ENCODE measurements at places on chromosomes 11 and 22. TPM values are rescaled to one million over a fixed set of nuclear protein-coding genes. Genes with fewer than 3 reads are reported as not detected.

Gene OTOG
- total RNA-seq = 0.06 TPM

Gene MLC1
- total RNA-seq = 0.28 TPM

Gene LARGE2
- total RNA-seq = 13.1 TPM

Gene OLFML1
- 7.6 TPM for total RNA-seq

Gene ZNF202
- 9.8 TPM for total RNA-seq

GRCh38 chr11:61429346-61429690 lies 457 bp downstream of the CPSF7 start:
- DNase-seq = peak; percentile 70
- peak overlapping the region; percentile 68 for H3K4me3 ChIP-seq
- H3K27me3 ChIP-seq = no peaks in the 10 kb centered on the region
- peaks cover 8% of the 10 kb centered on the region for H3K4me1 ChIP-seq

DNA sequence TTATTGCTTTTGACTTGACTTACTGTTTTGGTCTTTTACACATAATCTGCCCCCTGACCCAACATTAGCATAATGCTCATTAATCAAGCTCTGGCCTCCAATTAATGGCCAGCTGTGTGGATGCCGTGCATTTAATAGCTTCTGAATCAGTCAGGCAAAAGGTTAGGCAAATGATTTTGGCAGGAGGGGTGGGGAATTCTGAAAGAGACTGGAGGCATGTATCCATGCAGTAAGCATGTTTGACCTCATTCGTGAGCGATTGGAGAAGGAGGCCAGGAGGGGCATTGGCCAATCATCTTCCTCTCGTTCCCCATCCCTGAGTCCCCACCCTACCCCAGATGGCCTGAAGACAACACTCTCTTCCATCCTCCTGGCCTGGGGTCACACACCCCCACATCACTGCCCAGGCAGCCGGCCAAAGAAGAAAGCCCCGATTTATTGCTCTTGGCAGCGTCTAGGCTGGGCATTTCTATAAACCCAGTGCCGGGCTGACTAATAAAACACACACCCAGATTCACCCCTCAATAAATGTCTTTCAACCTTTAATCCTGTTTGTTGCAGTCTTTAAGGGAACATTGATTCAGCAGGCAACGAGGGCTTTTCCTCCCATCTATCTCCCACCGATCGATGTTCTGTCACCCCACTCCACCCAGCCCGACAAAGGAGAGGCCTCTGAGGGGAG lies 150.0 kb downstream of the OPCML start:
- no peaks in the 10 kb centered on the region for H3K4me1 ChIP-seq
- no peaks in the 10 kb centered on the region for H3K27me3 ChIP-seq
- no peak overlapping the region for H3K4me3 ChIP-seq
- no peaks in the 10 kb centered on the region for H3K36me3 ChIP-seq

DNA sequence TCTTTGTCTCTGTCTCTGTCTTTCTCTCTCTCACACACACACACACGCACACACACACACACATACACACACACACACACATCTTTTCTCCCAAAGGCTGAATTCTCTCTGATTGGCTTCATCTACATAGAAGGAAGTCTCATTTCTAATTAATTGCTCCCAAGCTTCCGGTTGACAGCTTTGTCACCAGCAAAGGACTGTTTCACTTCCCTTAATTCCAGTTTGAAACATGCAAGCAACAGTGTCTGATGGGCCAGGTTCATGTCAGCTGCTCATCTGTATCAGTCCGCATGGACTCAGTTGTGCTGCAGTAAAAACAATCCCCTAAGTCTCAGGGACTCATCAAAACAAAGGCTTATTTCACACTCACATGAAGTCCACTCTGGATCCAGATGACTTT lies 16.2 kb upstream of the PVALB start:
- no peak overlapping the region for H3K27ac ChIP-seq
- DNase-seq = no peak
- H3K27me3 ChIP-seq = no peaks in the 10 kb centered on the region
- H3K4me1 ChIP-seq = no peaks in the 10 kb centered on the region
- H3K4me3 ChIP-seq = no peak overlapping the region

GRCh38 chr11:112367895-112368294 lies 107.2 kb upstream of the PLET1 start:
- H3K27ac ChIP-seq = no peak overlapping the region
- H3K4me3 ChIP-seq = no peak overlapping the region
- no peak for DNase-seq
- H3K4me1 ChIP-seq = no peaks in the 10 kb centered on the region
- no peaks in the 10 kb centered on the region for H3K36me3 ChIP-seq
- H3K27me3 ChIP-seq = no peaks in the 10 kb centered on the region

DNA sequence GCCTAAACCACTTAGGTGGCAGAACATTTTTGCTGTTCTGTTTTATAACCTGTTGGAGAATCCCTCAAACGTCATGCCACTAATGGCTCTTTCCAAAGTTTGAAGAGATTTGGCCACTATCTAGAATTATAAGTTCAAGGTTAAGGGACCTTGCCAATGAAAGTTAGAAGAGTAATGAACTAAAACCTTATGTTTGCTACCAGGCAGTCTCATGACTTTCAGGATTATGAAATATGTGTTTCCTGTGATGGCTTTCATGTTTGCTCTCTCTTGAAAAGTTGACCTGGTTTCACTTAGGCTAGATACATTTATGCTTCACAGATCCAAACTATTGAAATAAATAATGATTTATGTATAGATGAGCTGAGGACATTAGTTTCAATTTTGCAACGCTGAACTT lies 340.0 kb downstream of the LRRC4C start:
- no peaks in the 10 kb centered on the region for H3K4me1 ChIP-seq
- no peaks in the 10 kb centered on the region for H3K27me3 ChIP-seq
- H3K4me3 ChIP-seq = no peak overlapping the region

DNA sequence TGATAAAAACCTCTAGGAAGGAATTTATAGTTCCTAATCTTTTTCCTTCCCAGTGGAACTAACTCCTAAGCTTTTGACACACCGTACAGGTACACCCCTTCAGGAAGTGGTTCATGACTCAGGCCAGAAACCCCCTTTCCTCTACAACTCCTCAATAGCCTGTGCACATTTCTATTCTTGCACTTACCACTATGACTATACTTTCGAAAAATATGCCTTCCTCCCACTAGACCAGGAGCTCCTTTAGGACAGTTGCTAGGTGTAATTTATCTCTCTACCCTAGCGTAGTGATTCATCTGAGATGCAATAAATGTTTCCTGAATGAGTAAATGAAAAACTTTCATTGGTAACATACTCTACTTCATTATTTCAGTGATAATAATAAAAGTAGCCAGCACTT lies 14.5 kb downstream of the MAP6 start:
- no peaks in the 10 kb centered on the region for H3K4me1 ChIP-seq
- H3K4me3 ChIP-seq = no peak overlapping the region
- DNase-seq = no peak
- no peaks in the 10 kb centered on the region for H3K27me3 ChIP-seq

GRCh38 chr11:78800096-78800690 lies 225.5 kb upstream of the NARS2 start:
- H3K27ac ChIP-seq = no peak overlapping the region
- H3K36me3 ChIP-seq = no peaks in the 10 kb centered on the region
- no peaks in the 10 kb centered on the region for H3K27me3 ChIP-seq
- no peak overlapping the region for H3K4me3 ChIP-seq

DNA sequence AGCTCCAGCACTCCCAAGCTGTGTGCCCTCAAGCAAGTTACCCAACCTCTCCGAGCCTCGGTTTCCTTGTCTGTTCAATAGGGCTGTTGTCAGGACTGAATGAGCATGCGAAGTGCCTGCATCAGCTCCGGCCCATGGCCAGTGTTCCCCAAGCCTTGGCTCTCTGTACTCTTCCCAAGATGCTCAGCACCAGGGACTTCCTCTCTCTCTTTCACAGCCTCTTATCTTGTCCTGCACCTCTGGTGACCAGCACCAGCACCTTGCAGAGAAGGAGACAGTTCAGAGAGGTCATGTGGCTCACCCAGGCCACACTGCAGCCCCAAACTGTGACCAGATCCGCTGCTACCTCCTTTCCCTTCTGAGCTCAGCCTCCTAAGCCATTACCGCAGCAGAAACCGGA lies 120.3 kb upstream of the ANO1 start:
- H3K4me1 ChIP-seq = no peaks in the 10 kb centered on the region
- no peak overlapping the region for H3K4me3 ChIP-seq
- no peaks in the 10 kb centered on the region for H3K36me3 ChIP-seq
- no peaks in the 10 kb centered on the region for H3K27me3 ChIP-seq

GRCh38 chr11:63845303-63845702 lies 6.4 kb downstream of the MARK2 start:
- no peak for DNase-seq
- no peaks in the 10 kb centered on the region for H3K27me3 ChIP-seq
- no peak overlapping the region for H3K4me3 ChIP-seq
- no peaks in the 10 kb centered on the region for H3K36me3 ChIP-seq
- H3K4me1 ChIP-seq = peaks cover 3% of the 10 kb centered on the region

- no peak for DNase-seq
- no peaks in the 10 kb centered on the region for H3K4me1 ChIP-seq
- no peak overlapping the region for H3K27ac ChIP-seq
- no peaks in the 10 kb centered on the region for H3K36me3 ChIP-seq
- no peaks in the 10 kb centered on the region for H3K27me3 ChIP-seq
- H3K4me3 ChIP-seq = no peak overlapping the region
Measured at GRCh38 chr11:123159183-123159857, 35.7 kb downstream of the CLMP start.
